Activated naive CD4-positive, alpha-beta T cell (primary cell): ENCODE measurements at places on chromosomes 1 and 21.

DNA sequence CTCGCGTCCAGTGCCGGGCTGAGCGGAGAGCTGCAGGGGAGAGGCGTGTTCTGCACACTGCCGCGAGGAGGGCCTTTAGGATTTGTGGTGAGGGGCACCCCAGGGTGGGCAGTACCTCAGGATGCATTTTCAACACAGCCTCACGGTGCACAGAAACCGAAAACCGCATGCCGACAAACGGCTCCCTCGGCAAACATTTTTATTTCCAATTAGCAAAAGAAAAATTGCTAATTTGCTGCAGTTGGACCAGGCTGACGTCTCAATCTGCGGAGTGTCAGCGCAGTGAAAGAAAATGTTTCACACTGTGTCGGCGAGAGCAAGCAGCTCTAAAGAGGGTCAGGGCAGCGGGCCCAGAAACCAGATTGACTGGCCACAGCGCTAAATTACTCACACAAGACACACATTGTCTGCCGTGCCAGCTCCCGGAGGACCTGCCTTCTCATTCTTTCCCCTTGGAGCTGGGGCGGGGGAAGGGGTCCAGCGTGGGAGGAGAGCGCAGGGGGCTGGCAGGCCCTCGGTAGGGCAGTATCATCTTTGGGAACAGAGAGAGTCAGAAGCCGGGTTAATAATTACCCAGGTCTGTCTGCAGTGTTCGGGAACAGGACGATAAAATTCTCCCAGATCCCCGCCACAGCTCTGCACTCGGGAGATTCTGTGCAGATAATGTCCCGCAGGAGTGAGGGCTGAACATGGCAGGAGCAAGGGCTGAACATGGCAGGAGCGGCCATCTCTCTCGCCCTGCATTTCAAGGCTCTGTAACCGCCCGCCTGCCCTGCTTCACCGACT, 150.2 kb downstream of the PRDM16 start:
- DNase-seq: no peak

DNA sequence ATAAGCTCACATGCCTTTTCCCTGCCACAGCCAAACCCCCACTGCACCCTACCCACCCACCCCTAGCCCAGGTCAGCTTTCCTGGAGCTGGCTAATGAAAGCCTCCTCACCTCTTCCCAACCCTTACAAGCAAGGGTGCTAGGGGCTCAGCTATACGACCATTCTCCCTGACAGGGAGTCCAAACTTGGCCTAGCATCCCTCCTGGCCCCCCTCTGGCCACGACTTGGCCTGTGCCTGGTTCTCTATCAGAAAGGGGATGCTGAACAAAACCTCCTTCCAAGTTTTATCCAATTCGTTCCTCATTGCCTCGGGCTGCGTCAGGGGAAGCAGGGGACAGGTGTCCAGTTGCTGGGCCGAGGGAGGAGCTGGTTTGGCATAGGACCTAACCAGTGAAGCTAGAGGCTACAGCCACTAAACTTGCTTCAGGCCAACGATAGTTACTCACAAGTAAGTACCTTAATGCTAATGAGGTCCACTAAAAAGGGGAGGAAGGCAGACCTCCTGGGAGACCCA, 8.6 kb downstream of the TMEM81 start:
- no peak for DNase-seq

- no peak for DNase-seq
Observed at GRCh38 chr1:143735764-143736461, 235.9 kb downstream of the FAM72C start.

DNA sequence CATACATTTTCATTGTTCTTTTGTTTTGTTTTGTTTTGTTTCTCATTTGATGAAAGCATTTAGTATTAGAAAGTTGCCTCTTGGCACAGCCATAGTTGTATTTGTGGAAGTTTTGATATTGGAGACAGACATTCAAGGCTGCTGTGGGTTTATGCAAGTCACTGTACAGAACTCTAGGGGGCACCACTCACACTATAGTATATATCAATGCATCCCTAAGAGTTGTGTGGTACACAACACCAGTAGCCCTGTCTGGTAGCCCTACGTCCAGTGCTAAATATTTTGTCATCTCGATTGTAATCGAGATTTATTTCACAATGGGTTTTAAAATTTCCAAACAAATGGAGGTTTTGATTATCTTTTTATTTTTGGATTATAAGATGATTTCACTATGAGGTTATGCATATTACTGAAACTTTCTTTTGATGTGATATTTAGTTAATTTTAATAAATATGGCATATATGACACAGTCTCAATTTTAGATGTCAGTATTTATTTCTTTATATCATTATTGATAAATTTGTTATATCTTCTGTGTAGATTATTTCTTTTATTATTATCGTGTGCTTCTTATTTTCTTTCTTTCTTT, 112.2 kb downstream of the NR5A2 start:
- DNase-seq: no peak

- no peak for DNase-seq
Observed at GRCh38 chr21:41821756-41822431, 55.0 kb upstream of the RIPK4 start.

GRCh38 chr1:118116909-118117308, 68.1 kb downstream of the SPAG17 start:
- no peak for DNase-seq
